ENCODE measurements at places on chromosomes 4 and X.
A peak's percentile ranks its signal among the peaks of the same experiment; 100 is the strongest.

DNA sequence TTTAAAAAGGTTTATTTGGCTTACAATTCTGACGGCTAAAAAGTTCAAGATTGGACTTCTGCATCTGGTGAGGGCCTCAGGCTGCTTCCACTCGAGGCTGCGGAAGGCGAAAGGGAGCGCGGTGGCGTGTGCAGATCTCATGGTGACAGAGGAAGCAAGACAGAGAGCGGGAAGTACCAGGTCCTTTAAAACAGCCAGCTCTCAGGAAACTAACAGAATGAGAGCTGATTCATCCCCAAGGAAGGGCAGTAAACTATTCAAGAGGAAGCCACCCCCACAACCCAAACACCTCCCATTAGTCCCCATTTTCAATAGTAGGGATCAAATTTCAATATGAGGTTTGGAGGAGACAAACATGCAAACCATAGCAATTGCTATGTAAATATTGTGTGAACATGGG is 2144.2 kb upstream of the AGA start:
- no peak for DNase-seq

- no peak for DNase-seq
These were observed 189.1 kb downstream of the AFAP1 start for GRCh38 chr4:7750523-7750922.

DNA sequence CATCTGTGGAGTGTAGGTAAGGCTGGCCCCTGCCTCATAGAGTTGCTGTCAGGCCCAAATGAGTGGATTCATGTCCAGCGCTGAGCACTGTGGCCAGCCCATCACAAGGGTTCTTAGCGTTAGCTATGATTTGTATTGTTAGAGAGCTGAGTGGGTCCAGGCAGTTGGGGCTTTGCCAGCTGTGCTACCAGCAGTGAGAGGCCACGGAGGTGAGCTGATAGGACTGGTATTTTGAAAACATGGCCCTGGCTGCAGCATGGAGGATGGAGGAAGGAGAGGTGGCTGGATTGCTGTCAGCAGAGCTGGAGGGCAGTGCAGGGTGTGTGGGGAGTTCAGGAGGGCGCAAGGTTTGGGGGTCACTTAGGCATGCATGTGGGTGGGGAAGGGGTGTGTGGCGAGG is 69.8 kb downstream of the PSAPL1 start:
- DNase-seq: no peak

DNA sequence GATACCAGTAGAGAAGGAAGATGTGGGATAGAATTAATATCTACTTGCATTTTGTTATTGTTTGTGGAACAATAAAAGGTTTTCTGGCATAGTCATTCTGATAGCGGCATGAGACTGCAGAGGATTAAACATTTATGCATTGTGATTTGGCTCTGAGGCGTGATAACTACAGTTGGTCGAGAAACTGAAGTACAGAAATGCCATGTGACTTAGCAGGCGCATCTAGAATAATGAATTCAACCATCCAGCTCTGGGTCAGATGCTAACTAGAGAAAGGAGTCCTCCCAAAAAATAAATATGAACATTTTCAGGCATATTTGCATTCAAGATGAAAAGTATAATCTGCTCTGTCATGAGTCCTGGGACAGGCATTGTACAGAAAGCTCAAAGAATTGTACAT is 62.8 kb downstream of the CCSER1 start:
- no peak for DNase-seq

GRCh38 chrX:15493118-15493962 is at the start of gene PIR:
TSS of gene PIR (minus strand) at chrX:15493333. CDS start at chrX:15491257, 2,076 bp downstream.
- DNase-seq: peak; percentile 4

GRCh38 chr4:1285790-1286553 is 3.7 kb upstream of the MAEA start:
- no peak for DNase-seq

DNA sequence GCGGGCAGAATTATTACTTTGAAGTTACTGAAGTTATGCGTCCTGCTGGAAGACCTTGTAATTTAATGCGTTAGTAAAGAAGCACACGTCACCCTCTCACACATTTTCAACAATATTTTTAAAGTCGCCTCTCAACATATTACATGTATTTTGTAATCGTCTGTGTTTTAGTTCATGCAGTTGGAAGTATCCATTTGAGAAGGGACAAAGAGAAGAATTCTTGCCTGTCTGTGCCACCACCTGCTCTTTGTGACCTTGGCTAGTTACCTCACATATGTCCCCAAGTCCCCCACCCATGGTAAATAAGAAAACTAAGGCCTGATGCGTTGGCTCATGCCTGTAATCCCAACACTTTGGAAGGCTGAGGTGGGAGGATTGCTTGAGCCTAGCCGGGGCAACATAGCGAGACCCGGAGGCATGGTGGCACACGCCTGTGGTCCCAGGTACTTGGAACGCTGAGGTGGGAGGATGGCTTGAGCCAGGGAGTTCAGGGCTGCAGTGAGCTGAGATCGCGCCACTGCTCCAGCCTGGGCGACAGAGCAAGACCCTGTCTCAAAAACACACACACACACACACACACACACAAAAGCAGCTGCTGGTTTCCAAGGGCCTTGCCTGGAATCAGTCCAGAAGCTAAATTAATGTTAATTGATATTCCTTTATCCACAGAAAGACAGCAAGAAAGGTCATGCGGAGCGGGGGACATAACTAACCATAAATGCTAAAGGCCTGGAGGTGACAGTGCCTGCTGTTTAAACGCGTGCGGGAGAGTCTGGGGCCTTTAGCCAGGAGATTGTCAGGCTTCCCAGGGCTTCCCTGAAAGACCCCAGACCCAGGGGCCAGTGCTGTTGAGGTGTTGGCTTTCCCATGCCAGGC is 811 bp downstream of the TMEM187 start:
- no peak for DNase-seq

- DNase-seq: no peak
These were observed 245.6 kb downstream of the THOC2 start for GRCh38 chrX:123487236-123487635.

DNA sequence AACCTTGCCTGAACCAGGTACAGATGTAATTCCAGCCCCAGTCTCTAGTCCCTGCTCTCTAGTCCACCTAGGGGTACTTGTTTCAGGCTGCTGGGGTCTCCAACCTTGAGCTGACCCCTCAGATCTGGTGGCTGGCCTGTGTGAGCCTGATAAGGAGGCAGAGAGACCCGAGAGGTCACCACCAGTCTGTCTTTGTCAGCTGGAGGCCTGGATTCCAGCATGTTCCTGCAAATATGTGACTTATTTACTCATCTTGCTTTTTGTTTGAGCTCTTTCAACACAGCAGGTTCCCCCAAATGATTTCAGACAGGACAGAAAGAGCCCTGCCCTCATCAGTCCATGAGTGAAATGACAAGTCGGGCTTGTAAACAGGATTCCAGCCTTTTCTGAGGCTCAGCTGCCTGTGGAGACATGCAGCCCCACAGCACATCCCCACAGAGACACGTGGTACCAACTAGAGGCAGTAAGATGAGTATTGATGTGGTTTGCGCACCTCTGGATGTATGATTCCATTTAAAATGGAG is 37.5 kb upstream of the STK26 start:
- no peak for DNase-seq

- DNase-seq: no peak
These were observed 600 bp downstream of the RADX start for GRCh38 chrX:106612393-106612763.

- DNase-seq: no peak
These were observed 103.5 kb upstream of the ENPEP start for GRCh38 chr4:110372485-110372884.

DNA sequence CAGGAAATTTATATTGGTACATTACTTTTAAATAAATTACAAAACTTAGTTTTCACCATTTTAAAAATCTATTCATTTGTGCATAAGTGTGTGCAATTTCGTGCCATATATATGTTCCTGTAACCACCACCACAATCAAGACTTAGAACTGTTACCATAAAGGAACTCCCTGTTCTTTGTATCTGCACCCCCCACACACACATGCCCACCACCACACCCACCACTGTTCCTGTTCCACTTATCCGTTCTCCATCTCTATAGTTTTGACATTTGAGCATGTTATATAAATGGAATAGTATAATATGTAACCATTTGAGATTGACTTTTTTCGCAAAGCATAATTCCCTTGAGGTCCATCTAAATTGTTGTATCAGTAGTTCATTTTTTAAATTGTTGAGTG is 73.7 kb downstream of the TAF1 start:
- DNase-seq: no peak

DNA sequence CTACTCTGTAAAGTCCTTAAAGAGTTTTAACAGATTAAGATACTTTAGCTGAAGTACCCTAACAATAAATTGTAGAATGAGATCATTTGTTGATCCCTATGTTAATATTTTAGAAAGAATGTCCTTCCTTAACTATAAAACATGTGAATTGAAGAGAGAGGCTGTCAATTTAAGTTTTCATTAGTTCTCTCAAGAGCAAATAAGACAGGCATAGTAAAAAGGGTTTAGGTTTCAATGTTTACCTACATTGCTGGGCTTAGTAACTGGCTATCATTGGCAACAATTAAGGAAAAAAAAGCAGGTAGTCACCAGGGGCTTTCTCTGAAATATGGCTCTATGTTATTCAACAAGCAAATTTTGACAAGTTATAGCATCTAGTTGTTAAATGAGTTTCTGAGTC is 91.5 kb downstream of the ATRX start:
- no peak for DNase-seq
